Stimulated activated CD8-positive, alpha-beta memory T cell treated with anti-CD3 and anti-CD28 coated beads, Interleukin-7, amount 100 ng/mL, for 24 hours (primary cell): ENCODE measurements at places on chromosomes 6 and 20.

GRCh38 chr6:17964633-17965032 is 22.8 kb downstream of the KIF13A start:
- no peak for DNase-seq

DNA sequence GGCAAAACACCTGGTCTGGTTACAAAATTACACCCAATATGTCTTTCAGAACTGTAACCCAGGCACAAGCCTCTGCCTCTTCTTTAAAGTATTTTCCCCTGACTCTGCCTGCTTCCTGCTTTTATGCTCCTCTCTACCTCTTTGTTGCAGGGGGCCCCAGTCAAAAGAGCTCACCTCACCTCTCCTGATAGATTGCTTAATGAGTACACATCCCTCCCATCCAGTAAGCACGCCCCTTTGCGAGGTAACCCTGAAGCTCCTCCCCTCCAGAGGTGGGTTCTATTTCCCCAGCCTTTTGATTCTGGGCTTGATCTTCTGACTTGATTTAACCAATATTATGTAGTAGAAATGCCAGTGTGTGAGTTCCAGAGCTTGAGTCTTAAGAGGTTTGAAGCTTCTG is 56.6 kb upstream of the EYA2 start:
- no peak for DNase-seq

- no peak for DNase-seq
Observed at GRCh38 chr6:31129130-31129529, 8.9 kb upstream of the CDSN start.

- no peak for DNase-seq
Observed at GRCh38 chr6:2560917-2561698, 189.6 kb downstream of the MYLK4 start.

DNA sequence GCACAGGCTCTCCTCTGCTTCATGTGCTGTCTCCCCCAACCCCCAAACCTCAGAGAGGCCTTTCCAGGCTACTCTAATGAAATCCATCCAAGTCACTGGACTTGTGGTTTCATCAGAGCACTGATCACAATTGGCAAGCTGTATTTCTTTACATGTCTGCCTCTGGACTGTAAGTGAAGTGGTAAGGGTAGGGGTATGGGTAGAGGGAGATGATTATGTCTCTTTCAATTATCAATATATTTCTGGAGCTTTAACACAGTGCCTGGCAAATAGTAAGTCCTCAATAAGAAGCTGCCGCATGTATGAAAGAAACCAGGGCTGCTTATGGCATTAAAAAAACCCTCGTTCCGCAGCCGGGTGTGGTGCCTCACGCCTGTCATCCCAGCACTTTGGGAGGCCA is 5.4 kb downstream of the TRERF1 start:
- no peak for DNase-seq

DNA sequence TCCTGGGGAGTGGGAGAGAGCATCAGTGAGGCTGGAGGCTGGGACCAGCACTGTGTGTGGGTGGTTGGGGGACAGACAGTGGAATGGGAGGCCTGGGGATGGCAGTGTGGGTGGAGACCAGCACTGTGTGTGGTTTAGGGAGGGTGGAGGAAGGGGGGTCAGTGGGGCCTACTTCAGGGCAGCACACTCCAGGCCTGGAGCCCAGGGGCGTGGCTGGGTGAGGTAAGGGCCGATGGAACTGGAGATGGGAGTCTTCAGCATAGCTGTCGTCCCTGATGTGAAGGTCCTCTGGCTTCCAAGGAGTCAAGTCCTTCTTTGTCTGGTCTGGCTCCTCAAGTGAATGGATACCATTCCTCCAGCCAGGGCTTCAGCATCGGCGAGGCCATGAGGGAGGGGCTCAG is 18.6 kb downstream of the KCNK17 start:
- DNase-seq = no peak

GRCh38 chr6:43275801-43276576 is 22.1 kb upstream of the SLC22A7 start:
- no peak for DNase-seq

DNA sequence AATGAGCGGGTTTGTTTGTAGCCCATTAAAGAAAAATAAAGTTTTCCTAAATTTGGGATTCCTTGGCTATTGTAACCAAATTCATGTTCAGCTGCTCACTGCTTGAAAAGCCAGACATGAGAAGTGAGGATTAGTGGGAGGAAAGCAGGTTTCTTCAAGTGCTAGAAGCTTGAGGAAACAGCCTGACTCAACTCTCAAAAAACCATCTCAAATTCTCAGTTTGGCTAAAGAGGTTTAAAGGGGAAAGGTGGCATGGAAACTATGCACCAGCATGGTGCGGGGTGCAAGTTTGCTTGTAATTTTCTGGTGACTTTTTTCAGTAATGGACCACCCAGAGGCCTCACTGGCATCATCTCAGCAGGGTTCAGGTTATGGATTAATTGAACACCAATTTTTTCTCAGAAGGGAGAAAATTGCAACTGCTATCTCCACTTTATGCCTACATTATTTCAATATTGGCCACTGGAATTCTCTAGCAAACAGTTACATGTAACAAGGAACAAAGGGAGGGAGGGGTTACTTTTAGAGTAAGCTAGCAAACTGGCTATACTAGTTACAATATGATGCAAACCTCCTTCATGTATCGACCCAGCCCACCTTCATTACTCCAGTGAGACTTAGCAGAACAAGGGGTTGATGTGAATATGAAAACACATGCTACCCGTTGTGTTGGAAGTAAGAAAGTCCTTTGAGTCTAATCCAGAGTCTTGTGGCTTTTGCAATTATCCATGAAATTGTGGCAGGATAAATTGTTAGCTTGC is 85.0 kb upstream of the IFNGR1 start:
- no peak for DNase-seq

GRCh38 chr6:129312880-129313279 is 397.1 kb downstream of the ARHGAP18 start:
- DNase-seq = no peak

- DNase-seq = no peak
Observed at GRCh38 chr6:136546331-136546730, 3.9 kb downstream of the MAP7 start.

GRCh38 chr6:133157995-133158394 is 83.2 kb upstream of the EYA4 start:
- DNase-seq = no peak

DNA sequence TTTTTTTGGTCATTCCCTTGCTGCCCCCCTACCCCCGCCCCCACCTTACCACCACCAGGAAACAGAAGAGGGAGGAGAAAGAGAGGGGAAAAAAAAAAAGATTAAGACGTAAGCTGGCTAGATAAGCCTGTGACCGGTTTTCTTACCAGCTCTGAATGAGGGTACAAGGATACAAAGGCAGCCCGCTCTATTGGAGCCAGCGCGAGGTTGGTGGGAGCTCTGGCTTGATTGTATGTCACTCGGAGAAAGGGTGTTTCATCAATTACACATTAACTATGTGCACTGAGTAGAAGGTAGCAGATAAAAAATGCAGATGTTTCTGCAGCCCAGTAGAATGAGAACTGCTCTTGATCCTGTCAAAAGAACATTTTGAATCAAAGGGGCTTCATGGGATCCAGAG is 28.6 kb upstream of the OLIG3 start:
- no peak for DNase-seq

DNA sequence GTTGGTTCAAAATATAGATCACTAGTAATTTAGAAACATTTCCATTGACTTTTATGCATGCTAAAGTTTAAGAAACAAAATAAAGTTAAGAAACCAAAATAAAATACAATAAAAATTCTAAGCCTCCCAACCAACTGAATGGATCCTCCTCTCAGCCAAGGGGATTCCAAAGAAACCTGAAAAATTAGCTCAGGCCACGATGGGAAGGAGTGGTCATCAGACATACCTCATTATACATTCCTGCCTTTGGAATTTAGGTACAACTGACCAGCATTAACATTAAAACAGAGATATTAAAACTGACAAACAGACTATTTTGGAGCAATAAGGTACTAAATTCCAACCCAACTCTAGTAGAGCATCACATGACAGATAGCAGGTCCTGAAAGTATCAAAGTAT is 275.2 kb downstream of the PKHD1 start:
- DNase-seq = no peak

- DNase-seq = no peak
Observed at GRCh38 chr6:105036351-105036750, 79.4 kb downstream of the LIN28B start.

DNA sequence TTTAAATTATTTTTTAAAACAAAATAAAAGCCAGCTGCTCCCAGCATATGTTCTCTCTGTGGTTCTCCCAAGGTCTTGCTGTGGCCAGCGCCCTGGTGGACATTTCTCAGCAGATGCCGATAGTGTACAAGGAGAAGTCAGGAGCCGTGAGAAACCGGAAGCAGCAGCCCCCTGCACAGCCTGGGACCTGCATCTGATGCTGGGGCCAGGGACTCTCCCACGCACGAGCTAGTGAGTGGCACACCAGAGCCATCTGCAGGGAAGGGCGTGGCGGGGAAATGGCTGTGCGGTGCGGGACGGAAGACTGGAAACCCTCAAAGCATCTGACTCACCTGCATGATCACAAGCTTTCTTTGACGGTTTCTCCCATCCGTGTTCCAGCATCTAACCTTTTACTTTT is 16.5 kb downstream of the GFRA4 start:
- no peak for DNase-seq

GRCh38 chr6:97068211-97068610 is 143.7 kb downstream of the KLHL32 start:
- DNase-seq = no peak
